ENCODE measurements at places on chromosomes 11 and 22.

DNA sequence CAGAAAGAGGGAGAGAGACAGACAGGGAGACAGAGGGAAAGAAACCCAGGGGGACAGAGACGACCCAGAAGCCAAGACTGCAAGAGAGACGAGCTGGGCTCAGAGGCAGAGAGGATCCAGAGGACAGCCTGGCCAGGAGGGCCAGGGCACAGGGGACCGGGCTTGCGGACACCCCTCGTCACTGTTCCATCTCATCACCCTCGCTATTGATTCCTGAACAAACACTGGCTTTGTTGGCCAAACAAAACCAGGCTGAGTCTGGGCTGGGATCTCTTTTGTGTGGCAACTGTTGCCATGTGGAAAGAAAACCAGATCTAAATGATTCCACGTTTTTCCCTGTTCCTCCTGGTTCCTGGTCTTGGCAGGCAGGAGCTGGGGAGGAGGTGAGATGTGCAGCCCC is 339.4 kb downstream of the MN1 start:
- DNase-seq = no peak

DNA sequence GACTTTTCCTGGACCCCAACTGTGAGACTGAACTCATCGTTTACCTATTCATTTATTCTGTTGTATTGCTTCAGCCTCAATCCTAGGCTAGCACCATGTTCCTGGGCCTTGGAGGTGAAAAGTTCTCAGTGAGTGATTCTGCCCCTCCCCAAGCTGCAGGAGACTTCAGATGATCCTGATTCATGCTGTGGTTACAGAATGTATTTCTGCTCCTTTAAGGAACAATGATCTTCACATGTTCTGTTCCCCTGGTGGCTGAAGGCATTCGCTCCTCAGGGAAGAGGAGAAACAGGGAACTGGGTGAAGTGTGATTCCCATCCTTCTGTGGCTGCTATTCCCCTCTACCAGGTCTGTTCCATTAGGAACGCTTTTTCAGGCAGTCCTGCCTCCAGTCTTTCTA is 2.4 kb downstream of the OR52E1 start:
- DNase-seq = no peak

DNA sequence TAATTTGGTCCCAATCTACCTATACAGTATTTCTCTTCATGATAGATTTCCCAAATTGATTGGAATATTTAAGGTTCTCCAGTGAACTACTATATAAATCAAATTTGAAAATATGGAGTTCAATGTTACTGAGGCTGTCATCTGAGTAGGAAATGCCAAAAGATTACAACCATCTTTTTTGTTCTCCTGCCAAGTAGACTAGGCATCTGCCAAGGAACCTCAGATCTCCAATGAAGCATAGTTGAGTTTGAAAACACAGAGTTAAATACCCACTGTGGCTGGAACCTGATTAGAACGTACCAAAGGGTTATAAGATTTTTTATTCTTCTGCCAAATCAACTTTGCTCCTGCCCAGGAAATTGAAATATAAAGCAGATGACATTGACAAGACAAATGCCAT is 330.9 kb downstream of the CNTN5 start:
- no peak for DNase-seq

DNA sequence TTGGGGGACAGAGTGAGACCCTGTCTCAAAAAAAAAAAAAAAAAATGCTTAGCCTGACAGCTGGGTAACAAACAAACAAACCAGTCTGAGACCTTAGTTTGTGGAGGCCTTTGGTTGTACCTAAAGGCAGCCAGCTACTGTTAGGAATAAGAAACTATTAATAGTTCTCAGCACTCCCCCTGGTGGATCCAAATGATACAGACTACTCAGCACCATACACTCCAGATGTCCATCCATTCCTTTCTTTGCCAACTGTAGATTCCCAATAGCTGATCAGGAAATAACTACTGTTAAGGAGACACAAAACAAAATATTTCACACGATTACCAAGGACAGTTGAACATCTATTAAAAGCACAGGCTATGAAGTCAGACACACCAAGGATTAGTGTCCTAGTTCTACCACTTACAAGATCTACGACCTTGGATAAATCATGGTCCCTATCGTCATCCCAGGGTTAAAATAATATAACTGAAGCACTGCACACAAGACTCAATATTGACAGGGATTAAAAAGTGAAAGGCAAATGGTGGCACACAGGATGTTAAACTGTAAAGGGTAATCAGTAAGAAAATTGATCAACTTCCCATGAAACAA is 17.2 kb downstream of the CLDN25 start:
- no peak for DNase-seq

GRCh38 chr22:31520051-31520450 is 23.7 kb downstream of the SFI1 start:
- DNase-seq = no peak

GRCh38 chr22:48546653-48547424 is 1280.8 kb downstream of the BRD1 start:
- no peak for DNase-seq

GRCh38 chr22:20904980-20905355 is 12.2 kb upstream of the CRKL start:
- no peak for DNase-seq

DNA sequence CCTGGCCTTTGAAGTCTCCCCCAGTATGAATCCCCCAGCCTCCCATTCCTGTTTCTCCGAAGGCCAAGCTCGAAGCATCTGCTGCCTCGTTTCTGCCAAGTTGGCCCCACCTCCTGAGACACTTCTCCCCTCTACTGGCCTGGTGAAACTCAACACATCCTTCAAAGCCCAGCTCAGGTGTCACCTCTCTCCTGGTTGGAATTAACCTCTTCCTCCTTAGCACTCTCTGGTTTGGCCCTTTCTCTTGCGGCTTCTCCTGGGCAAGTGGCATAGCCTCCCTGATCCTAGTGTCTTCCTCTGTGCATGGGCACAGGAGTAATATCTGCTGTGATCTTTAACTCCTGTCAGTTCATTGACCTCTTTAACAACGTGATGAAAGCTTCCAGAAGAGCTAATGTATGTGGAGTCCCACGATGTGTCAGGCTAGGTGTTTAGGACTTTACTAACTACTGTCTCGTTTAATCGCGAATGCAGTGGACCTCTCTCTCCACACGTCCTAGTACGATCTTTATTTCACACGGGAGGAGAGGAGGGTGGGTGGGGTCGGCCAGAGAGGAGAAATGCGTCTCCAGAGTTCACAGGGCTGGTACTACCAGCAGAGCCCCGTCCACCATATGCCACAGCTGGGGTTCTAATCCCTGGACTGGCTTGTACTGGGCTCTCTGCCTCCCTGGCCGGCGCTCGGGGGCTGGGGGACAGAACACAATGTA is 826 bp upstream of the PTPRJ start:
- no peak for DNase-seq

DNA sequence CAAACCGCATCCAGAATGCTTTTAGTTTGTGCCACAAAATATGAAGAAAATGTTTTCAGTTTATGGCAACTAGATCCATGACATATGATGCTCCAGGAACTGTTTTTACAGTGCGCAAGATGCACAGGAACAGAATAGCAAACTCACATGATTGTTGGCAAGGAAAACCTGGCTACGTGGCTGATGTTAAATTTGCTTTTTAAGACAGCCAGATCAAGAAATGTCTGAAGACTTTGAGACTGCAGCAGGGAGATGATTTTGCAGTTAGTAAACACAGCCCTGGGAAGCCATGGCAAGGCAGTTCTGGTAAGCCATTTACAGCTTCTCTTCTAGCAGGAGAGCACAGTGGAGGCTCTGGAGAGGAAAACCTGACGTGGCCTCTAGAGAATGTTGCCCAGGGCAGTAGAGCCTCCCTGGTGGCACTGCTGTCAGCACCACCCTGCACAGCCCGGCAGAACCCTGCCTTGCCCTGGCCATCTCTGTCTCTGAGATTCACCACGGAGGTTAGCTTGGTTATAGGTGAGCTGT is 69.8 kb upstream of the TNRC6B start:
- DNase-seq = no peak

DNA sequence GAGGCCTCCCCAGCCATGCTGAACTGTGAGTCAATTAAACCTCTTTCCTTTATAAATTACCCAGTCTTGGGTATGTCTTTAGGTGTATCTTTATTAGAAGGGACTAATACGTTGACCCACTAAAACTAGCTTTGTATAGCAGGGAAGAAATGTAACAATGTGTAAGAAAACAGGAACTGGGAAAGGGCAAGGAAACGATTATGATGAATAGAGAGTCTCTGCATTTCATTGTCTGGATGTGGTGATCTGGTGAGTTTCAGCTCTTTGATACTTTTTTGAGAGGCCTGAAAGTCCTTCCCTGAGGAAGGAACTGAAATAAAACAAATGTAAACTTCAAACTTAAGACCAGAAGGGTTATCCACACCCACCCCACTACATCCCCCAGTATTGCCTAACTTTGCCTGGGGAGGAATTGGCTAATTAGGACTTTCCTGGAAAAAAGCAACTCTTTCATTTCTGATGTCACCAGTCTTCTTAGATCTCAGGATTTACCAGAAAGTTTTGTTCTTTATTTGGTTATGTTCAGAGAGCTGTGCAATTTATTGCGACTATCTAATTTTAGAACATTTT is 119.0 kb downstream of the LDLRAD3 start:
- DNase-seq = no peak

GRCh38 chr22:25368271-25368670 is 148.8 kb downstream of the CRYBB2 start:
- DNase-seq = no peak

DNA sequence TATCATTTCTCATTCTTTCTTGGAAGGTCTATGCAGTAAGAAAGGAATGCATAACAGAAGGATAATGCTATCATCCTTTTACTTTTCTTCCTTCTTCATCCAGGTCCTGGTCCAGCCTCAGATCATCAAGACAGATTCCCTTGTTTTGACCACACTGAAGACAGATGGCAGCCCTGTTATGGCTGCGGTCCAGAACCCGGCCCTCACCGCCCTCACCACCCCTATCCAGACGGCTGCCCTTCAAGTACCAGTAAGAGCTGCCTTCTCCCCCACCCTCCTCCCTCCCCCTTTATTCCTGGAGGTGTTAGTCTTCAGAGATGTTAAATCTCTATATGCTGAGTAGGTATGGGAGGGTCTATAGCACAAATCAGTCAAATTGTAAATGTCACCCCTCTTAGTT is 37.9 kb downstream of the SREBF2 start:
- DNase-seq = no peak

- no peak for DNase-seq
These were observed 51.0 kb downstream of the ANO1 start for GRCh38 chr11:70129051-70129592.

DNA sequence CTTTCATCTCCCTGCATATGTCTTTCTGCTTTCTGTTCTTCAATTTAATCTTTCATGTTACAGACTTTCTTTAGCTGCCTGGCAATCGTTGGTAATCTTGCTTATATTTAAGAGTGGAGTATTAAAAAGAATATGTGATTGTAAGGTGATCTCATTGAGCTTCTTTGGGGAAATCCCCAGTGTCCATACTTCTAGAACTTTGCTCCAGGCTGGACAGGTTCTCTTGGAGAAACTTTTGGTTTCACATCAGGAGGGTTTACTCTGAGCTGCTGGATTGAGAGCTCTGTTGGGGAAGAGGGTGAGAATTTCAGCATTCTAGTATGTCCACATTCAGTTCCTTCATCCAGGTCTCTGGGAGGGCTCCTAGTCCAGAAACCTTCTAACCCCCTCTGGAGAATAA is 16.1 kb downstream of the LRRC75B start:
- no peak for DNase-seq

DNA sequence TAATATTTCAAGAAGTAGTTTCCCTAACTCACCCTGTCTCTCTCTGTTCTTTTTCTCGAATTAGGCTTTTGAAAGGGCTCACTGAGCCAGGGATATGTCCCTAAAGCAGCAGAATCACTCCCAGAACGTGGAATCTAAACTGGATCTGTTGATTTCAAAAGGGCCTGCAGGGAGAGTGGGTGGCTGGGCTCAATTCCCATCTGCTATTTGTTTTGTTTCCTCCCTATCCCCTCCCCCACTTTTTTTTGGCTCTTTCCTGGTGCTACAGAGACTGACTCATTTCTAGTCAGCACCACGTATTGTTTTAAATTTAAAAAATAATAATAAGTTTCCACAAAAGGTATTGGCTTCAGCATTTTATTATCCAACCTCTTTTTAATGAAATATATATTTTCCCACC is 961.5 kb downstream of the FAM181B start:
- no peak for DNase-seq

DNA sequence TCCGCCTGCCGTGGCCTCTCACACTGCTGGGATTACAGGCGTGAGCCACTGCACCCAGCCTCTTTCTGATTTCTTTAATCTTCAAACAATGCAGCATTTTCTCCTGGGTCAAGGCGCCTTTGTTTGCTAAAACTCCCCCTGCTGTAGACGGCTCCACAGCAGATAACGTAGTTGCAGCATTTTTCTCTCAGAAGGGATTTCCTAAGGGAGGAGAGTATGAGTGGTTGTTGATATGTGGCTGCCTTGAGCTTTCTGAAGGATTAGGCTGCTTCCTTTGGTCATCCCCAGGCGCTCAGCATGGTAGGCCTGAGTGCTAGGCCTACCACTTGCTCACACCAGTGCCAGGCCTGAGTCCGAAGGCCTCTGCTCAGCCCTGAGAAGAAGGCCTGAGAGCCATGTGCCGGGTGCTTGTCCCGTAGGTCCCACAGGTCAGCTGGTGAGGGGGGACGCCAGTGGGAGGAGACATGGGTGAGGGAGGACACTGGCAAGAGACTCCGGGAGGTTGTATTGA is 18.1 kb downstream of the SMARCB1 start:
- no peak for DNase-seq

DNA sequence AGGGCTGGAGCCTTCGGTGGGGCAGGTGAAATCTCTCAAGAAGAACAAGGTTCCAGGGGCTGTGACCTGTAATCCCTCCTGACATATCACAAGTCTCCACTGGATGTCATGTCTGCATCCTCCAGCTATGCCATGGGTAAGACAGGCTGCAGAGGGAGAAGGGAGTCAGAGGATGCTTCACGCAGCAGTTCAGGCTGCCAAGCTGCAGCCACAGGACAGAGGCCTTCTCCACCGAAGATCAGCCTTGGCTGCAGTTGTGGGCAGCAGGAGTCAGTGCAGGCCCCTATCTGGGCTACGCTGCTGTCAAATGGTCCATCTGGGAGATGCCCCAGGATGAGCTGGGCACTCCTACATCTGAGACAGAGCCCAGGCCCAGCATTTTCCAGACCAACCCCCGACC is 25.0 kb downstream of the DKK3 start:
- DNase-seq = no peak

DNA sequence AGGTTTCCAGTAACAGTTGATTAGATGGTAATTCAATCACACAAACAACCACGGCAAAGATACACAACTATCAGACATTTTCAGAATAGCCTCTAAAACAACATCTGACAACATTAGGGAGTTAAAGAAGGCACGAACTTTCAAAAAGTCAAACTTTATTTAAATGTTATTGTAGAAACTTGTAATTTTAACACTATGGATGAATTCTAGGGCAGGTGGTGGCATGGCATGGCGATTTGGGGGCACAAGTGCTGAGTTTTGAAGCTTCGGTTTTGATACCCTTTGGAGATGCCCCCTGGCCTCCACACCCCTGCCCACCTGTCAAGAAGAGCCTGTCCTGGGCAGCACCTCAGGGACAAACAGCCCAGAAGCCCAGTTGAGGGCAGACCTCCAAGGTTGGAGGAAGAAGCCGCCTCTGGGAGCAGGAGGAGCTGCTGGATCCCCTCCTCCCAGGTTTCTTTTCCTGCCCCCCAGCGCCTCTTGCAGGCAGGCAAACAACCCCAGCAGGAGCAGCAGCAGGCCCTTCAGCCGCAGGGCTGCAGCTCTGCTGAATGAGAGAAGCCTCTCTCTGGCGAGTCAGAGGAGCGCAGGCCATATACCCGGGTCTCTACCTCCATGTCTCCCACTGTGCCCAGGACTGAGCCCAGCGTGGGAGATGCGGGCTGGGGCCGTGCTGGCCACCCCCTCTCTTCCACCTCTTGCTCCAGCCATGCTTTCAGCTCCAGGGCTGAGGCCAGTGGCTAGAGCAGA is 102.1 kb upstream of the IGLL5 start:
- no peak for DNase-seq
